ENCODE measurements at places on chromosomes 1 and 21.

DNA sequence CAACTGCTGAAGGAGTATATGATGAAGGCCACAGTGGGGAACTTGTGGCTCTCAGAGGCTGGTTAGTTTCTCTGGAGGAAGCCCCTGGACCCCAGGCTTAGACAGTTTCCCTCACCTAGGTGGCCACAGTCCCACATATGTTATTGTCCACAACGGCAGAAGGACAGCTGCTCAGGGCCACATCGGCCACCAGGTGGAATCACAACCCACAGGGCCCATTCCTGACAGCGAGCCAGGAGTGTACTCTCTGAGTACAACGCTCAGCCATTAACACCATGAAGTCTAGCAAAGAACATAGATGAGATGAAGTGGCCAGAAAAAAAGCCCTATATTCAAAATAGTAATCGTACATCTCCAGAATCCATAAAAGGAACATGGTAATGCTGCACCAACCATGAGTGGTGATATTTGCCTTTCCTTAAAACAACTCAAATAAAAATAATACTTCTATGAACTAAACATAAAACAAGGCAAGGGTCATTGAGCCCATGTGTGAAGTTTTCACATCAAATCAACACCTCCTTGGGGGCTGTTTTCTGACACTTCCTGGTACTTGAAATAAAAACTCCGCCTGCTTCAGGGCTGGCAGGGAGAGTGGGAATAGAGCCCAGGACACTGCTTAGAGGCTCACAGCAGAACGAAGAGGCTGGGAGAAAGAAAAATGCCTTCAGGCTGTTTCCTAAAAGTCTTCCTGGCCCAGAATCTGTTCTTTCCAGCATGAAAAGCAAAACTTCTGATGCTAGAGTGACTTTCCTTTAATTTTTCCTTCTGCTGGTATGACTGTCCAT is 383.3 kb downstream of the HHAT start:
- DNase-seq: no peak

GRCh38 chr1:153305682-153306081 is 7.1 kb downstream of the PGLYRP3 start:
- no peak for DNase-seq

GRCh38 chr1:107572674-107573211 is 392.2 kb downstream of the VAV3 start:
- peak; percentile 89 for DNase-seq

DNA sequence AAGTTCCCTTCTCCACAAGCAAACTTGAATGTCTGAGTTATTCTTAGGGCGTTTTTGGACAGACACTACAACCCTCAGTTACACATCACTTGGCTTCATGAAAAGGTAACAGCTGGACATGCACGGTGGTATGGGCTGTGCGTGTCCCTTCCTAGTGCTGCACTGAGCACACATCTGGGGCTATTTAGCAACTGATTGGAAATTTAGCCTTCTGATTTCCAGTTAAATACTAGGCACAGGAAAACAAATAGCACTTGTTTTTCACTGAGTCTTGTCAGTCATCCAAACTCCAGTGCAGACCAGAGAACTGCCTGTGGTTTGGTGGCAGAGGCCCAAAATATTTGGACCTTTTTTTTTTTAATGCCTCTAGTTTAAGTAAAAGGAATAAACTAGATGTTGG is 134.7 kb downstream of the TGFBR3 start:
- no peak for DNase-seq

- DNase-seq: no peak
Observed at GRCh38 chr1:225422795-225423517, 4.9 kb downstream of the LBR start.

DNA sequence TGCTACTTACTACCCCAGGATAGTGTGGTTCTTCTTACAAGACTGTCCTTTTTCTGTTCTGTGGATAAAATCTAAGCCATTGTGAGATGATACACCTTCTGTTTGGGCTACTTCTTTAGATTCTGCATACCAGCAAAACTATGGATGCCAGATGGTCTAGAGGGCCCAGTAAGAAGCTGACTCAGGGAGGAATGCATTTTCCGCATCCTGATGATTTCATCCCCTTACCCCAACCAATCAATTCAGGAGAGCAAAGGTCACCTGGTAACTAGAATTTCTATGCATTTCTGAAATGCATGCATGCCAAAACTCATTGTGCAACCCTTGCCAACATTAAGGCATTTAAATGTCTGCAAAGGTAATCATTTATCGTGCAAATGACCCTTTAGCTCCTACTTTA is 285.7 kb upstream of the ZP4 start:
- DNase-seq: no peak

DNA sequence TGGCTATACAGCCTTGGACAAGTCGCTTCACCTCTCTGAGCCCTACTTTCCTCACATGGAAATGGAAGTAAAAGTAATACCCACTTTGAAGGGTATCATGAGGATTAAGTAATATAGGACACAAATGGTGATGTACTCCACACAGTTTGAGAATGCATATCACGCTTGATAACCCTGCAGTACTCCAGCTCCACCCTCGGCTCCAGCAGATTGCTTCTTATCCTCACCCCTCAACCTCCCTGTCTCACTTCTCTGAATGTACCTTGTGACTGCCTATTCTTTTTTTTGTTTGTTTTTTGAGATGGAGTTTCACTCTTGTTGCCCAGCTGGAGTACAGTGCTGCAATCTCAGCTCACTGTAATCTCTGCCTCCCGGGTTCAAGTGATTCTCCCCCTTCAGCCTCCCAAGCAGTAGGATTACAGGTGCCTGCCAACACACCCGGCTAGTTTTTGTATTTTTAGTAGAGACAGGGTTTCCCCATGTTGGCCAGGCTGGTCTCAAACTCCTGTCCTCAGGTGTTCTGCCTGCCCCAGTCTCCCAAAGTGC is 55.5 kb downstream of the LDLRAD2 start:
- no peak for DNase-seq

DNA sequence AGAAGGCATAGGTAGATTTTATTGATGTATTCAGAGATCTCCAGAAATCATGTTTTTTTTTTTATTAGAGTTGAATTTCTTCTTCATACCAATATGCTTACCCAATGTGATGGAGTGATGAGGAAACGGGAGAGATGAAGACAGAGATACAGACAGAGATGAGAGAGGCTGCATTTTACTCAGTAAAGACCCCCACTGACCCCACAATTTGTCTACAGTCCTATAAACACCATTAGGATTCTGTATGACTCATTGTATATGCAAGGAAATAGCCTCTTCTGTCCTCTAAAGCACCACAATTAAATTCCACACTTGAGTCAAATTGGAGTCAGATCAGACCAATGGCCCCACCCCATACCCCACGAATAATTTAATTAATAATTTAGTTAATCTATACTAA is 44.0 kb downstream of the RUNX1 start:
- no peak for DNase-seq

GRCh38 chr21:36297406-36297937 is 22.5 kb upstream of the MORC3 start:
- no peak for DNase-seq

- DNase-seq: no peak
Observed at GRCh38 chr1:201551877-201552731, 13.2 kb downstream of the NAV1 start.

- no peak for DNase-seq
Observed at GRCh38 chr1:37537378-37537777, 16.7 kb downstream of the SNIP1 start.

DNA sequence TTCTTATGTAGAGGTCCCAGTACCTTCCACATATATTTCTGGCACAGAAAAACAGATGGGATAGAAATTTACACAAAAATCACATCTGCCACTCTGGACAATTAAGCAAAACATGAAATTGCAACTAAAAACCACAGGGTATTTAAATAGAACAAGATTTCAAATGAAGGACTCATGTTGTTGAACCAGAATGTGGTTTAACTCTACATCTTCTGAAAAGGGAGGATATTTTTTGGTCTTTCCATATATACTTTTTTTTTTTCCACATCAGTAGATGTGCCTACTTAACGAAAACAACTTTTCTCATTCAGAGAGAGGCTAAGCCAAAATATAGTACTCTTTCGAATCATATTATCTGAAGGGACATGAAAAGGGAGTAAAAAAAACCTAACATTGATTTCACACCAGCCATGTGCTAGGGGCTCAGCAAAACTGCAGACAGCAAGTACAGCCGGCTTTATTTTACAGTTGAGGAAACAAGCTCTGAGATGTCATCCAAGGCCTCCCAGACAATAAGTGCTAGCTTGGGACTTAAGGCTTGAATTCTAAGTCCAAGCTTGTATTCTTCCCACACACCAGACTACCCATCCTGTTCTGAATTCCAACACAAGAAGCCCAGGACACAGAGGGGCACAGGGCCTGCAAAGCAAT is 208.9 kb downstream of the PBX1 start:
- no peak for DNase-seq

DNA sequence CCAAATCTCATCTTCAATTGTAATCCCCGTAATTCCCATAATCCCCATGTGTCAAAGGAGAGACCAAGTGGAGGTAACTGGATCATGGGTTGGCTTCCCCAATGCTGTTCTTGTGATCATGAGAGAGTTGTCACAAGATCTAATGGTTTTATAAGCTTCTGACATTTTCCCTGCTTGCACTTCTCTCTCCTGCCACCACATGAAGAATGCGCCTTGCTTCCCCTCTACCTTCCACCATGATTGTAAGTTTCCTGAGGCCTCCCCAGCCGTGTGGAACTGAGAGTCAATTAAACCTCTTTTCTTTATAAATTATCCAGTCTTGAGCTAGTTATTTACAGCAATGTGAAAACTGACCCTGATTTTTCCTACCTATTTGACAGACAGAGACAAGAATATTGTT is 162.5 kb upstream of the SYT6 start:
- no peak for DNase-seq

DNA sequence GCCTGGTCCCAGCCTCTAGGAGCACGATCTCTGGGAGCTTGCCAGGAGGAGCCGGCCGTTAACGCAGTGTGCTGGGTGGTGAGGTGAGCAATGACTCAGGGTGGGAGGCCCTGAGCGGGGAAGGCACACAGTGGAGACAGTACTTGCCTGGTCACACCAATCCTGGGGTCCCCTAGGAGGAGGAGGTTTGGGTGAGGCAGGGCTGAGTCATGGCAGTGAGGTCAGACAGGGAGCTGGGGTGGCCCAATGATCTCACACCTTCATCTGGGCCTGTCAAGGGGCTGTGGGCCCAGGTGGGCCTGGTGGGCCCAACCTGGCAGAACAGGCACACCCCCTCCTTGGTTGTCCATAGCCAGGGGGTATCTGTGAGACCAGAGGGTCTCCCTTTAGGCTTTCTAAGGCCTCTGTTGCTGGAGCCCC is 8.6 kb upstream of the EDN2 start:
- peak; percentile 88 for DNase-seq

DNA sequence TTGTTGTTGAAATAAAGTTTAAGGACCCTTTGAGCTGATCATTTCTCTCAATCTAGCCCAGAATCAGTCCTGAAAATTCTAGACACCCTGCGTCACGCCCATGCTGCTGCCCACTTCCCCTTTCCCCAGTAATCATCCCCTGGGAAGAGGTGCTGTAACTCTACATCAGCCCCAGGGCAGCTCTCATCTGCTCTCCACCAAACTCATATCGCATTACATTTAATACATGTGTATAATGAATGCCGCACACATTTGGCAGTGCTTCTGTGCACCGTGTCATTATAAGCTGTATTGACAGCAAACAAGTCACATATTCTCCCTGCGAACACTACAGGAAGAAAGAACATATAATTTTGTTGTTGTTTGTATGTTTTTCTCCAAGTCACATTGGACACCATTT is 539.7 kb upstream of the DAB1 start:
- DNase-seq: no peak

DNA sequence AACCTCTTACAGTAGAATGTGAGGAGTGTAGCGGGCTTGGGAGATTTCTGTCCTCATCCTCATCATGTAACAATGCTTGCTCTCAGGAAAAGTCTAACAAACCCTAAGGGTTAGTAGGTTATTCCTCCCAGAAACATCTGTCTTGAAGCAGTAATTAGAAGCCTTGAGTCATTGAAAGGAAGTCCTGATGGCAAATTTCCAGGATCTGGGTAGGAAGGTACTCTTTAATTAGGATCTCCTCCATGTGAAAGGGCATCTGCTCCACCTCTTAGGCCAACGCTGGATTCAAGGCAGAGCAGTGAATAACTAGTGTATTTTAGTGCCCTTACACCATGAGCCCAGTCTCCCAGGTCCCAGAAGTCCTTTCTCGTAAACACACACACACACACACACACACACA is 106.6 kb upstream of the BARHL2 start:
- no peak for DNase-seq

- no peak for DNase-seq
Observed at GRCh38 chr1:60984062-60984799, 98.1 kb upstream of the NFIA start.

GRCh38 chr1:208044589-208045462 is 133.9 kb upstream of the CD34 start:
- no peak for DNase-seq

DNA sequence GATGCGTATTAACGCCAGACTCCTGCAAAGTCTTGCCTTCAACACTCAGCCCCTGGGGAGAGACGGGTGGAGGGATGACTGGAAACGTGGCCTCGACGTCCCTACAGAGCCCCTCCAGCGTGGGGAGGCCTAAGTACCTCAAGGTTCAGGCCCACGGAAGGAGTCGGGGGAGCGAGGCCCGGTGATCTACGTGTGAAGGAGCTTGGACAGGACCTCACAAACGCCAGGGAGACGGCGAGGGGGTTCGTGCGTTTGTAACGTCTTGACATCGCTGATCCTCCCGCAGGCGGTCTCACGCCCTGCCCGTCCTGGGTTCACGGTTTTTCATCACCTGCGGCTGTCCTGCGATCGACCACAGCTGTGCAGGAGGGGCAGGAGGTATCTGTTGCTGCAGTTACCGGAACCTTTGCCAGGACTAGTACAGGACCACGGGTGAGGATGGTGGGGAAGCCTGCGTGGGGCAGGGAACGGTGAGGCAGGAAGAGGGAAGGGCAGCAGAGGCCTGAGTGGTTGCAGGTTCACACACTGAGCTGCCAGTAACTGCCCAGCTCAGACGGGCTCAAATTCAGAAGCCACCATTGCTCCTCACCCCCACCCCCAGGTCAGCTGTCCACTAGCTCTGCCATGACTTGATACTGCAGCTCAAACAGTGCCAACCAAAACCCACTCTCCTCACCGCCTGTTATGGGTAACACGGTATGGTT is 889 bp upstream of the CCNL2 start:
- DNase-seq: no peak

DNA sequence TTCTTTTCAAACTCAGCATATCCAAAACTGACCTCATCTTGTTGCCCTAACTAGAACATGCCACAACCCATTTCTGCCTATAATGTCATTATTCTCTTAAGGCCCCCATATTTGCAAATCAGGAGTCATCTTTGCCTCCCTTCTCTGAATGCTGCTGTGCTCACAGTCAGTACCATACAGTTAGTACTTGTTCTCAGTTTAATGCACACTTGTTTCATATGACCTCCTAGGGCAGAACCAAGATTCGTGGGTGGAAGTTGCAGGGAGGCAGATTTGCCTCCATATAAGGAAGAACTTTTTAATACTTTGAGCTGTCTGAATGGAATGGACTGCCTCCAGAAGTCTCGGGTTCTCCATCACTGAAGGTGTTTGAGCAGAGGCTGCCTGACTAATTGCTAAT is 9.2 kb downstream of the CAP1 start:
- DNase-seq: peak; percentile 54

Measured in retinal pigment epithelial cell (primary cell).